ENCODE measurements at places on chromosomes 2 and 18. TPM values are rescaled to one million over a fixed set of nuclear protein-coding genes. Genes with fewer than 3 reads are reported as not detected.

GRCh38 chr2:110713513-110714362 is 18.6 kb upstream of the ACOXL start:
- no peak overlapping the region for H3K4me3 ChIP-seq
- no peak for DNase-seq
- H3K4me1 ChIP-seq: peaks cover 11% of the 10 kb centered on the region
- H3K36me3 ChIP-seq: no peaks in the 10 kb centered on the region

DNA sequence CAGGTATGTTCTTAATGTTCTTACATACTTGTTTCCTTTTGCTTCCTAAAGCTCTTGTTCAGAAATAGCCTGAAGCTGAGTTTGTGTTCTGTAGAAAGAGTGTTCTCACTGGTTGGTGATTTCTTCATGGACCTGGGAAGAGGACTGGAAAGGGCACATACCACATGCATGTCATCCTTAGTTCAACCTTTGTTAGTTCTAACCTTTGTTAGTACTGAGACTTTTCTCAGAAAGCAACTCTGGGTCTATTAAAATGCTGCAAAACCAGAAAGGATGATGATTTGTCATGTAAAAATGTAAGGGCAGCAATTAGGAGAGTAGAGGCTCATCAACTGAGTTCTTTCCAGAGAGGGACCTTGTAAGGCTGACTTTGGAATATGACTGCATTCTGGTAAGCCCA is 2.5 kb upstream of the FAP start:
- H3K36me3 ChIP-seq: peaks cover 2% of the 10 kb centered on the region
- no peaks in the 10 kb centered on the region for H3K27me3 ChIP-seq
- peak overlapping the region; percentile 63 for H3K27ac ChIP-seq
- peaks cover 62% of the 10 kb centered on the region for H3K4me1 ChIP-seq
- no peak overlapping the region for H3K4me3 ChIP-seq
- no peak for DNase-seq

- H3K27ac ChIP-seq: no peak overlapping the region
- H3K36me3 ChIP-seq: no peaks in the 10 kb centered on the region
- H3K4me3 ChIP-seq: no peak overlapping the region
- no peaks in the 10 kb centered on the region for H3K27me3 ChIP-seq
- no peaks in the 10 kb centered on the region for H3K4me1 ChIP-seq
Measured at GRCh38 chr2:202360646-202361045, 15.5 kb upstream of the BMPR2 start.

DNA sequence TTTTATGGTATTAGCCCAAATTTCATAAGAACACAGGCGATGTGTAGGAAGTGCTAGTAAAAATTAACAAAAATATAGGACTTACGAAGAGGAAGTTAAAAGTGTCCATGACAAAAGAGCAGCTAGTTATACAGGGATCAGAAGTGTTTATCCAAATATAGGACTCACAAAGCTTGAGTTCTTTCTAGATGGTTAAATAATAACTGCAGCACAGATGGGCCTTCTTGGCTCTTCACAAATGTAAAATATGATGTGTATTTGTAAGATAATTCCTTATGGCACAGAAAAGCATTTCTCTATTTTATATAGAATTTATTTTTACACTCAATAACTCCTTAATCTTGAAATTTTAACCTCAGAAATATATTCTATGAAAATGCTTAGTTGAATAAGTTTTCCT is 100.9 kb upstream of the SPHKAP start:
- peaks cover 2% of the 10 kb centered on the region for H3K27me3 ChIP-seq
- H3K27ac ChIP-seq: no peak overlapping the region
- no peaks in the 10 kb centered on the region for H3K36me3 ChIP-seq
- no peak overlapping the region for H3K4me3 ChIP-seq

GRCh38 chr2:143668234-143668633 is 539.0 kb downstream of the ARHGAP15 start:
- H3K27me3 ChIP-seq: no peaks in the 10 kb centered on the region
- no peak for DNase-seq
- H3K4me3 ChIP-seq: no peak overlapping the region
- H3K27ac ChIP-seq: no peak overlapping the region

DNA sequence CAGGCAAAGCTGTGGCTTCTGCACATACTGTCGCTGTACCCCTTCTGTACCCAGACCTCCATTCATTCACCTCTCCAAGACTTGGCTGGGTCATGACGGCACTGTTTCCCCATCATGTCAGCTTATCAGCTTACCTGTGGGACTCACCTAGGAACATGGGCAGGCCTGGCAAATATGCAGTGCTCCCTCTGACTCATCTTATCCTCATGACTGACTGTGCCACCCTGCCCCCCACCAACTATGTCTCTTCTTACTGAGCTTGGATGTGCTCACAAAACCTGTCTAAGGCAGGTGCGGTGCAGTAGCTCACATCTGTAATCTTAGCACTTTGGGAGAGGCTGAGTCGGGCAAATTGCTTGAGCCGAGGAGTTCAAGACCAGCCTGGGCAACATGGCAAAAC is 152.4 kb downstream of the MGAT5 start:
- H3K27me3 ChIP-seq: no peaks in the 10 kb centered on the region
- no peaks in the 10 kb centered on the region for H3K36me3 ChIP-seq
- no peak for DNase-seq
- H3K4me3 ChIP-seq: no peak overlapping the region
- H3K27ac ChIP-seq: no peak overlapping the region

DNA sequence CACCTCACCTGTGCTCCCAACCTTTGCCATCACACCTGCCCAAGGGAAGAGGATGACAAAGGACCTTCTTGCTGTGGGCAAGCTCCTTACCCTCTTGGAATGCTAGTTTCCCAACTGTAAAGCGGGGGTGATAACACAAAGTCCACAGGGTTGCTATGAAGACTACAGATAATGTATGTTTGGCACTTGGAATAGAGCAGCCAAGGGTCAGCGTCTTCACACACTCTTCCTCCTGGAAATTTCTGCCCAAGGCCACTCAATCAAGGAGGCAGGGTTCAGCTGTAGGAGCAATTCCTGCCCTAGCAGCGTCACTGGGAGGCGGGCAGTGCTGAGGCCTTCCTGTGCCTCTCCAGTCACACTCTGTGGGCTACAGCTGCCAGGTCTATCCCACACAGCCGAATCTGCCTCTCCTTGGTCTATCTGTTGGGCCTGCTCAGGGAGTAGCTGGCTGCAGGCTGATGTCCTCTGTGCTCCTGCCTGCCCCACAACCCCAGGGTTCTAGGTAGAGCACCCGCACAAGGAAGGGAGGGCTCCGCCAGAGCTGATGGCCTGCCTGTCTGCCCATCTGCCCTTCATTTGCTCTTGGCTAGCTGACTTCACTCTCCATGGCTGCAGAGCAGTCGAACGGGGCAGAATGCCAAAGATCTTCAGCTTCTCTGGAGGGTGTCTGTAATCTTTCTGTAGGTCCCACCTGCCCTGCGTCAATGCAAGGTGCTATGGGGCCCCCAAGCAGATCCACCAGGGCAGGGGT is 91.9 kb downstream of the MRO start:
- no peaks in the 10 kb centered on the region for H3K4me1 ChIP-seq
- H3K4me3 ChIP-seq: no peak overlapping the region
- H3K27me3 ChIP-seq: no peaks in the 10 kb centered on the region
- H3K27ac ChIP-seq: no peak overlapping the region

DNA sequence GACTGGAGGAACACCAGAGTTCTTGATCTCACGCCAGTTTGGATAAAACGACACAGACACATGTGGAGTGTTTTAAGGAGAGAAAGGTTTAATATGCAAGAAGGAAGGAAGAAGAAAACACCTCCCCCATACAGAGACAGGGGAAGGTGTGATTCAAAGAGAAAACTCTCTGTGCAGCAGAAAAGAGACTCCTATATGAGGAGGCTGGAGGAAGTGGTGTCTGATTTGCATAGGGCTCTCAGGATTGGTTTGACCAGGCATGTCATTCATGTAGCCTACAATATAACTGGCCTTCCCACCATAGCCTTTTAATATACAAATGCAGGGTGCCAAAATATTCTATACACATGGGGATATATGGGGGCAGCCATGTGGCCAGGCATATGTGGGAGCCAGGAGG is 1386.5 kb downstream of the RPIA start:
- H3K27ac ChIP-seq: no peak overlapping the region
- H3K36me3 ChIP-seq: no peaks in the 10 kb centered on the region
- no peaks in the 10 kb centered on the region for H3K4me1 ChIP-seq
- no peak overlapping the region for H3K4me3 ChIP-seq
- DNase-seq: no peak

DNA sequence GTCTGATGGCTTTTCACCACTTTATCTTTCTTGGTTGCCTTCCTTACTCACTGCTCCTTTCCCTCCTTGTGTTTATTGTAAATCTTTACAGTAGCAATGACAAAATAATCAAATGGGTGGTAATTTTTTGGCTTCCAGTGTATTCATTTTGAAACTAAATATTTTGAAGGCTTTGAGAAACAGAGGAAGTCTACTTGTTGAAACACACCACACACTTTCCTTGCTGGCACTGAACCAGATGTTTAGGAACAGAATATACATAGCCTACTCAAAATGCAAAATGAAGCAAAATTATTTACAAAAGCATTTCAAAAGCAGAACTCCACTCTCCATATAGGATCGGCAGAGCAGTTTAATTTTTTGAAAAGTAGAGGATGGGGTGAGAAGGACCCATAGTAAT is 189.8 kb downstream of the LTBP1 start:
- DNase-seq: no peak
- peak overlapping the region; percentile 75 for H3K4me3 ChIP-seq
- no peaks in the 10 kb centered on the region for H3K27me3 ChIP-seq
- peaks cover 68% of the 10 kb centered on the region for H3K4me1 ChIP-seq

DNA sequence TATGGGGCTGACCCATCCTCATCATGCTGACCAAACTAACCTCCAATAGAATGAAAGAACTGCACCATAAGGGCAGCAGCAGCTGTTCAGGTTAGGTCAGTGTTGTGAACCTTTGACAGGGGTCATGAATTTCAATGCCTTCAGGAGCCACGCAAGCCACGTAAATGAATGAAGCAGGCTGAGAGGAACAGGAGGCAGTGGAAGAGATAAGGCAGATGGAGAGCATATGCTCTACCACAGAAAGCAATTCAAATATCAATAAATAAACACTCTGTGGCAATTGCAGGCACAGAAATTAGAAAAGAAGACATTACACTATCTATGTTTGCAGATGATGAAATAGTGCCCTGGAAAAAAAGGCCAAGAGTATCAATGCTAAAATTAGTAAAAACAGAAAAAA is 56.3 kb downstream of the SCG2 start:
- DNase-seq: no peak
- H3K27ac ChIP-seq: no peak overlapping the region
- H3K4me1 ChIP-seq: peaks cover 50% of the 10 kb centered on the region
- no peak overlapping the region for H3K4me3 ChIP-seq
- no peaks in the 10 kb centered on the region for H3K36me3 ChIP-seq

GRCh38 chr2:31581124-31581795 is 522 bp upstream of the SRD5A2 start:
- H3K36me3 ChIP-seq: no peaks in the 10 kb centered on the region
- peaks cover 48% of the 10 kb centered on the region for H3K27me3 ChIP-seq
- no peak overlapping the region for H3K4me3 ChIP-seq
- H3K4me1 ChIP-seq: peaks cover 3% of the 10 kb centered on the region
- no peak overlapping the region for H3K27ac ChIP-seq

- no peaks in the 10 kb centered on the region for H3K27me3 ChIP-seq
- no peak for DNase-seq
- no peak overlapping the region for H3K27ac ChIP-seq
- no peaks in the 10 kb centered on the region for H3K36me3 ChIP-seq
- no peak overlapping the region for H3K4me3 ChIP-seq
Measured at GRCh38 chr2:202592566-202592965, 42.2 kb upstream of the FAM117B start.

DNA sequence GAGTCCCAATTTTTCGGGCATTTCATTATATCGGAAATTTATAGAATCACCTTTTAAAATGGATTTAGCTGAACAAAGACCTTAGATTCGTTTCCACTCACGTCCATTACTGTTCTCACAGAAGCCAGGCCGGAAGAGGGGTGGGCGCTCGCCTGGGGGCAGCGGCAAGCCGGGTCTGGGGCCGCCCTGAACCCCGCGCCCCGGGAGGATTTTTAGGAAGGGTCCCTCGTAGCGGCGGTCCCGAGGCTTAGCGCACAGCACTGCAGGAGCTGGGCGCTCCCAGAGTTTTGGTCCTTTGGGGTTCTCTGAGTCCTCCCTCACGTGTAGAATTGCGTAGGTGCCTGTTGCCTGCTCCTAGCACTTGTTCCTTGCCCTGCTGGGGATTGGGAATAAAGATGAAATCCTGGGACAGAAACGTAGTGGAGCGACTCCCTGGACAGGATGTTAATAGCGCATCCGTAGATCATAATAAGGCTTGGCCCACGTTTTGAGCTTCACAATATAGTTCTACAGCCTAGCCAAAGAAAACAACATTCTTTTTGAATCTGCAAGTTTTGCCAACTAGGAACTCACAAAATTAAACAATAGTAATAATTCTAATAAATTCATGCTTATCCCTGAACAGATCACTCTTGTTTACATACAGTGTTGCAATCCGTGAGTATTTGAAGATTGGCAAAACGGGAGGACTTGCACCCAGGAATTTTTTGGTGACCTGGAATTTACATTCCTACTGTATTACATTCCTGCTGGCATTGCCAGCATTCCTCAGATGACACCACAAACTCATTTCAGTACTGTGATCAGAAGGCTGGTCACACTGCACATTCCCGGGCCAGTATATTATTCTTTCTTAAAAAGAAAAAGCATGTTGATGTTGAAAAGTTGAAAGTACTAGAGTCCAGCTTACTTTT is 875 bp downstream of the C18orf63 start:
- peaks cover 8% of the 10 kb centered on the region for H3K27me3 ChIP-seq
- no peak overlapping the region for H3K4me3 ChIP-seq
- no peak overlapping the region for H3K27ac ChIP-seq

DNA sequence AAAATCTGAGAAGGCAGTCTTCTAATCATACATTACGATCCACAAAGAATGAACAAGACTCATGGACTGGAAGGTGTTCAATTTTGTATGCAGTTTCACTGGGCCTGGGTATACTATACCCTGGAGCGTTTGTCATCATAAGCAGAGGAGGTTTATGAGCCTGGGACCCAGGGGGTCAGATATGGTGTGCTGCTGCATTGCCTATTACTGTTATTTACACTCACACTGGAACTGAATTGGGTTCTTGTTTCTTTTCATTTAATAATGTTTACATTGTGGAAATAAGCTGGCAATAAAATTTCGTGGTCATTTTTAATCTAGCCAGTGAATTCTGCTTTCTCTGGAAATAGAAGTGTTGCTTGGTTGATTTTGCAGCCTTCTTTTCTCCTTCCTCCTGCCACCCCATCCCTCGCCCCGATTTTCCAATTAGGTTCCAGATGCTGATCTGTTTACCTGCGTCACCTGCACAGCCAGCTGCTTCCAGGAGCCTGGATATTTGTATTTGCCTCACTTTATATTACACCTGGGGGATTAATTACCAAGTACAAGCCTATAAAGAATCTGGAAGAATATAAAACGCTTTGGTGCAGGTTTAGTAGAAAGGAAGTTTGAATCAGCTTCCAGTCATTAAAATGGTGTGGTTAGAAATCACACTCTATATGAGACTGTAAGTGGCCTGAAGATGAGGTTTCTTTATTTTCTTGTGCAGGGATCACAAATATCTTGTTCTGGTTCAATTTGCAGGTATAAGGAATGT is 234.4 kb downstream of the SOCS6 start:
- peaks cover 21% of the 10 kb centered on the region for H3K27me3 ChIP-seq
- no peaks in the 10 kb centered on the region for H3K36me3 ChIP-seq
- H3K4me1 ChIP-seq: no peaks in the 10 kb centered on the region
- DNase-seq: no peak
- H3K27ac ChIP-seq: no peak overlapping the region

C2orf66 gene
- 0.27 TPM for total RNA-seq

DSG1 gene
- total RNA-seq: not detected

MOGAT1 gene
- total RNA-seq: not detected

EVX2 gene
- total RNA-seq: not detected

MC4R gene
- not detected for total RNA-seq

TMEM198 gene
- 6.7 TPM for total RNA-seq

INHBB gene
- total RNA-seq: 0.50 TPM

IL1RL2 gene
- total RNA-seq: 0.21 TPM

RTP5 gene
- total RNA-seq: not detected

CCL20 gene
- total RNA-seq: not detected

FAM228B gene
- total RNA-seq: 22.5 TPM

UGT1A8 gene
- not detected for total RNA-seq

Measured in osteocyte (in vitro differentiated cells).